ENCODE measurements at places on chromosomes 13 and 19. TPM values are rescaled to one million over a fixed set of nuclear protein-coding genes. Genes with fewer than 3 reads are reported as not detected.
A peak's percentile ranks its signal among the peaks of the same experiment; 100 is the strongest.

Gene HCST
- total RNA-seq: 3.3 TPM

GRCh38 chr13:97855570-97856303 is 97.7 kb upstream of the IPO5 start:
- DNase-seq: no peak

GRCh38 chr19:38769635-38770211 is 3.6 kb downstream of the LGALS7 start:
- peak; percentile 93 for DNase-seq

- no peak for DNase-seq
These were observed 127.6 kb downstream of the KATNAL1 start for GRCh38 chr13:30179597-30180276.

DNA sequence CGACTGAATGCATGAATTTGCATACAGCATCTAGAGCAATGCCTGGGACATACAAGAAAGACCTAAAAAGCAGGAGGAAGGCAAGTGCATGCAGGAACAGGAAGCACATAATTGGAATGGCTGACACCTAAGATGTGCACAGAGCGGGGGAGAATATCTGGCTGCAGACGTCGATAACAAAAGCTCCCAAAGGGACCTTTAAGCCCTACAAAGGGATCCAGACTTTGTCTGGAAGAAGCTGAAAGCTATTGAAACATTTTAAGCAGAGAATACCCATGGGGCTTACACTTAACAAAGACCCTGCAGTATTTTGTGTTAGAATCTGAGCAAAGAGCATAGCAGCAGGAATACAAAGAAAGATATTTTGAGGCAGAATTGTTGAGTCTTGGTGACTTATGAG is 107.4 kb upstream of the CLDN10 start:
- no peak for DNase-seq

- DNase-seq: no peak
These were observed at the start of gene CACNA1A for GRCh38 chr19:13506471-13506820. TSS of gene CACNA1A (minus strand) at chr19:13506479. CDS start at chr19:13506224, 255 bp downstream.

DNA sequence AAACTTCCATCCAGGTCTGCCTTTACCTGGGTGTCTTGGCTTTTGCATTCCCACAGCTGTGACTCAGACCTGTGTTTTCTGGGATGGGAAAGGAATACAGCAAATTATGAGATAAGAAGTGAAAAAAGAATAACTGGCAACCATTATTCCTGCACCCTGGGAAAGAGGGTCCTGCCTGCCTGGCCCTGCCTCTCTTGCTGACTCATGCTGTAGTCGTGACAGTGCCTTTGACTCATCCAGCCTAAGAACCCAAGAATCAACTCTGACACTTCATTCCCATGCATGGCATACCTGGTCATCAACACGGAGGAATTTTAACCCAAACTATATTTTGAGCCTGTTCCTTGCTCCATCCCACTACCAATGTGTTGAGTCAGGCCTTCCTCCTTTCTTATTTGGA is 185.4 kb upstream of the SERP2 start:
- DNase-seq: no peak

DNA sequence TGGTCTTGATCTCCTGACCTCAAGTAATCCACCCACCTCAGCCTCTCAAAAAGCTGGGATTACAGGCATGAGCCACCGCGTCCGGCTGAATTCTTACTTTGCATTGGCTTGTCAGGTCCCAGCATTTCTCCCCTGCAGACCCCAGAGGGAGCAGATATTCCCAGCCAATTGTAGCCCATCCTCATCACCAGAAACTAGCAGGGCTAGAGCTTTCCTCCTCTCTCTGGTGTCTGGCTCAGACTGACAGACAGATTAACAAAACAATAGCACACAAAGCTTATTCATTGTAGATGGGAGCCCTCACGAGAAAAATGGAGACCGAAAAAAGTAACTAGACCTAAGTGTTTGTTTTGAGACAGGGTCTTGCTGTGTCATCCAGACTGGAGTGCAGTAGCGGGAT is 7.5 kb upstream of the MPV17L2 start:
- no peak for DNase-seq

Data from breast epithelium (tissue), 4 donors.